ENCODE measurements at places on chromosomes 1 and 21.

DNA sequence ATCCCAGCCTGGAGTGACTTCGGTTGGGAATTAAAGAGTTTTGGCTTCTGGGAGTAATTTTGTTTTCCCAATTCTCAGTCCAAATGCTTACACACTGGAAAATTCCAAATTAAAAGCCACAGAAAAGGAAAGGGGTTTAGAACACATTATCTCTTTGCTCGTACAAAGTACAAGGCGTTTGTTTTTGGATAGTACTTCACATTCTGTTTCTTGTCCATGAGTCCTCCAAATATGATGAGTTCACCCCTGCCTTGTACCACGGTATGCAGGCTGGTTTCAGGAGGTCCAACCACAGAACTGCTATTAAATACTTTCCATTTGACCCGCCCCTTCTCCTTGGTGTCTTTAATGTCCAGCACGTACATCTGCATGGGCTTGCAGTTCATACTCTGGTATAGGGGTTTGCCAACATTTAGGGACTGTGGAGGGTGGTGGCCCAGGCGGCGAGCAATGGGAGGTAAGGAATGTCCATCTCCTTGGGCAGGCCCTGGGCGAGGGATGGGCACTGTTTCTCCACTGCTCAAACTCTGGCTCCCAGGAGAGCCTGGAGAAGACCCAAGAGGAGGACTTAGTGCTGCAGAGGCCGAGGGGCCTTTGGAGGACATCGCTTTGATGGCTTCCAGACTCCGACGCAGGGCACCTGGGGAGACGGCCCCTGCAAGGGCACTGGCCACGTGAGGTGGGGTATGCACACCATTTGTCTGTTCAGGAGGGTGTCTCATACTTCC, 13.7 kb upstream of the CPLANE2 start:
- no peak for DNase-seq

- DNase-seq, result peak; percentile 57
Measured at GRCh38 chr21:26850116-26850643, 5.0 kb upstream of the ADAMTS1 start.

DNA sequence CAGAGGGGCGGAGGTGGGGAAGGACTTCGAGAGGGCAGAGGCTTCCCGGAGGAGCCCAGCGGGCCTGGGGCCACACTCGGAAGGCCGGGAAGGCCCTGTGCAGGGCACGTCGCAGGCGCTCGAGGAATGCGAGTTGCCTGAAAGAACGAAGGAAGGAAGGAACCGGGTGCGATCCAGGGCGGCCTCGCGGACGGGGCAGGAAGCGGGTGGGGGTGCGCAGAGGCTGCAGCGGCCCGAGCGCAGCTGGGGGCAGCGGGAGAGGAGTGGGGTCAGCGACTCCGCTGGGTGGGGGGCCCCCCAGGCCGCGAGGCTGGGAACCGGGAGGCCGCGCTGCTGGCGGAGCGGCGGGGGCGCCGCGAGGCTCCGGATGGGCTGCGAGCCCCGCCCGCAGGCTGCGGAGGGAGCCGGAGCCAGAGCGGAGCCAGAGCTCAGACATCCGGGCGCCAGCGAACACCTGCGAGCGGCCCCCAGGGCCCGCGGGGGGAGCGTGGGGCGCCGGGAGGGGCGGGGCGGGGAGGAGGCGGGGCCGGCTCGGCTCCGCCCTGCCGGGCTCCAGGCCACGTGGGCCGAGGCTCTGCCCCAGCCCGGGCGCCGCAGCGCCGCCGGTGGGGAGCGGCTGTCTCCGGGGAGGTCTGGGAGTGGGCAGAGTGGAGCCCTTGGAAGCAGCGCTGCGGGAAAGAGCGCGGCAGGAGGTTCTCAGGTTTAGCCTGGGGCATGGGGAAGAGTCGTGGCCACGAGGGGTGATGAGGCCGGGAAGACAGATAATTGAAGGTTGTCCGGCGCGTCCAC, 4.6 kb downstream of the ID3 start:
- peak; percentile 81 for DNase-seq

DNA sequence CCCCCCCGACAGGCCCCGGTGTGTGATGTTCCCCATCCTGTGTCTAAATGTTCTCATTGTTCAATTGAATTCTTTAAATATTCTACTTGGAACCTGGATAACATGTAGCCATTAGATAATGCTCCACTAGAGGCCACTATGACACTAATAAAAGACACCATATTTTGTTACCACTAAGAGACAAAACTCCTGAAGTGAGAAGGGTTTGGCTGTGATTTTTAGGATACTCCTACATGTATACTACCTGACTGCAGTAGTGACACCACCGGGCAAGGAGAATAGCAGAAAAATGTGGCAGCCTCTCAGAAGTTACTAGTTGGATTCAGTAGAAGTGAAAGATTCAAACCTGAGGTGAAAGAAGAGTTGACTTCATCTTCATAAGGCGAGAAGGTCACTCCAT, 36.0 kb downstream of the F5 start:
- DNase-seq, result peak; percentile 25

- DNase-seq, result no peak
Measured at GRCh38 chr1:24713736-24714135, 31.5 kb upstream of the CLIC4 start.

GRCh38 chr1:183230413-183230812, 44.3 kb downstream of the LAMC2 start:
- DNase-seq, result no peak

Measured in Caki2 (cell line).